Stimulated activated CD8-positive, alpha-beta memory T cell treated with anti-CD3 and anti-CD28 coated beads, Interleukin-2, amount 100 ng/mL, for 1 hour (primary cell): ENCODE measurements at places on chromosomes 6 and 20.

GRCh38 chr20:3875378-3875974, 13.7 kb upstream of the PANK2 start:
- DNase-seq, result no peak

DNA sequence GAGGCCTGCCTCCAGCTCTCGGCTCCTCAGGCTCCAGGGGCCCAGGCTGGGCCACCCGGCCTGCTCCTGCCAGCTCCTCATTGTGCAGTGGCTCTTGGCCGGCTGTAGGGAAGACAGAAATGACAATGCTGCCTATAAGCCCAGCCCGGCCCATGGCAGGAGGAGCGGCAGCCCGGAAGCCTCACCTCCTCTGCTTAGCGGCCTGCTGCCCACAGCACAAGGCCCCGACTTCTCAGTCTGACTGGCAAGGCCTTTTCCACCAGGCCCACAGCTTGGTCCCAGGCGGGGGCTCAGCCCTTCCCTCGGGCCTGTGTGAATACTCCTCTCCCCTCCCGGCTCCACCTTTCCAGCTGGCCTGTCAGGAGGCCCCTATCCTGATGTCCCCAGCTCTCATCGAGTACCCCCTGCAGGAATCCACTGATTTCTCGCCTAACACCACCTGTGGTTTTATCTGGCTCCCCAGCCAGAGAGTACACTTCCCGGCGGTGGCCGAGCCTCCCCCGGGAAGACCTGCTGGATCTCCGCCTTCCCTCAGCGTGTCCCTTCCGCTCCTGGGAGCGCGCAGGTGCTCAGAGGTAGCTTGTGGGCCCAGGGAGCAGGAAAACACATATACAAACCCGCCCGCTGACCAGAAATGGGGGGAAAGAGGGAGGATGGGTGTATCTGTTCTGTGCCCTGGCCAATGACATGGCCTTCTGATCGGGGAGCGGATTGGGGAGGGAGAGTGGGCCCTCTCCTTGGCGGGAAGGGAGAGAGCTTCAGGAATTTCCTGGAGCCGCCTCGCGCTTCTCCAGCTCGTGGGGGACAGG, 963 bp downstream of the DDRGK1 start:
- no peak for DNase-seq

GRCh38 chr6:166644681-166645080, 17.6 kb upstream of the RPS6KA2 start:
- DNase-seq, result no peak

DNA sequence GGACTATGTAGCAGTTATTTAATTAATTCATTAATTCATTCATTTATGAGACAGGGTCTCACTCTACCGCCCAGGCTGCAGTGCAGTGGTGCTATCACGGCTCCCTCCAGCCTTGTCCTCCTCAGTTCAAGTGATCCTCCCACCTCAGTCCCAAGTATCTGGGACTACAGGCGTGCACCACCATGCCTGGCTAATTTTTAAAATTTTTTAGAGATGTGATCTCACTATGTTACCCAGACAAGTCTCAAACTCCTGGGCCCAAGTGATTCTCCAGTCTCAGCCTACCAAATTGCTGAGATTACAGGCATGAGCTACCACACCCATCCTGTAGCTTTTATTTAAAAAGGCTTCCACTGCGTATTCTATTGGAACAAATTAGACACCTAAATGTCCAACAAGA, 23.4 kb downstream of the SRPK1 start:
- no peak for DNase-seq

- no peak for DNase-seq
These were observed 6.3 kb downstream of the BMP6 start for GRCh38 chr6:7732228-7732627.

DNA sequence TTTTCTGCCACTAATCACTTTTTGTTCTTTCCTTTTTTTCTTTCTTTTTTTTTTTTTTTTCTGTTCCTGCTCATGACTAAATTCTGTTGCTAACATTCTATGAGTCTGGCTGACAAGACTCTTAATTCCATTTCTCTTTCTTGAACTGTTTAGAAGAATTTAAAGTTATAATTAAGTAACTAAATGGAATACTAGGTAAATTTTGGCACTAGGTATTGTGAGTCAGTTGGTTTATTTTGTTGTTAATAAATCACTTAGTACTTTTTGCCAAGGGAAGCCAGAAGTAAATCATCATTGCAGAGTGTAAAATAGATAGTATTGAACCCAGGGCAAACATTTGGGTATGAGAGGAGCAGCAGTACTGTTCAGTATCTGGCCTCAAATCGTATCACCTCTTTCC, 42.0 kb upstream of the PRDM1 start:
- no peak for DNase-seq

- no peak for DNase-seq
These were observed 233.0 kb upstream of the CEP162 start for GRCh38 chr6:84460491-84460890.

- no peak for DNase-seq
These were observed 4.7 kb downstream of the ECT2L start for GRCh38 chr6:138800377-138801150.

DNA sequence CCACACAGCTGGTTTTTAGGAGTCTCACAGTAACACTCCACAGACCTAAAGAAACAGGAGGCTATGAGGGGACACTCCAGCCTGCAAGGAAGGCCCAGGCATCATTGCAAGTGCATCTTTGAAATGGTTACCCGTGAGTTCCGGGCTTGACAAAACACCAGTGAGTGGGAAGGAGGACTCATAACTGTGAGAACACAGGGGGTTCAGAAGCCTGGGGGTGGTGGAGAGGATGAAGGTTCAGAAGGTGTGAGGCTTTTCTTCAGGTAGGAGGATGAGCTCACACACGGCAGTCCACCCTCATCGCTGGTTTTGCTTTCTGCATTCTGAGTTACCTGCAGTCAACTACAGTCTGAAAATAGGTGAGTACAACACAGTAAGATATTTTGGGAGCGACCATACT, 39.9 kb downstream of the MAP7 start:
- no peak for DNase-seq

GRCh38 chr20:51383891-51384510, 158.5 kb downstream of the NFATC2 start:
- no peak for DNase-seq

DNA sequence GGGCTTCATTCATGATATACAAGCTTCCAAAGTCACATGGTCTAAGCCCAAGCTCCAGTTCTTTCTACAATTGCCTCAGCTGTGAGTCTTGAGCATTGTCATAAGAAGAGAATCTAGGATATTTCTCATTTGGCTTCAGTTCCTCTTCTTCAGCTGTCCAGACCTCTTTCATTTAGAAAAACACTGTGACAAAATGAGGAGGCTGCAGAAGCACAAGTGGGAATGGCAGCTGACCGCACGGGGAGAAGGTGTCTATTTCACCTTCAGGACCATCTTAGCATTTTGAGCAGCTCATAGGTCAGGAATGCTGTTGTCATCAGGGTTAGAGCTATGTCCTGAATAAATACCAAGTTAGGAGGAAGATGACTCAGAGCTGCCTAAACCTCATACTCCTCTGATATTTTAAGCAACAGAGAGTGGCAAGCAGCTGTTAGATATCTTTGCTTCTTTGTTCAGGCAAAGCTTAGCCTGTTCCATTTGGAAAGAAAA, 390.1 kb upstream of the CITED2 start:
- no peak for DNase-seq

- DNase-seq, result no peak
These were observed 22.0 kb downstream of the KIF13A start for GRCh38 chr6:17965397-17965796.

DNA sequence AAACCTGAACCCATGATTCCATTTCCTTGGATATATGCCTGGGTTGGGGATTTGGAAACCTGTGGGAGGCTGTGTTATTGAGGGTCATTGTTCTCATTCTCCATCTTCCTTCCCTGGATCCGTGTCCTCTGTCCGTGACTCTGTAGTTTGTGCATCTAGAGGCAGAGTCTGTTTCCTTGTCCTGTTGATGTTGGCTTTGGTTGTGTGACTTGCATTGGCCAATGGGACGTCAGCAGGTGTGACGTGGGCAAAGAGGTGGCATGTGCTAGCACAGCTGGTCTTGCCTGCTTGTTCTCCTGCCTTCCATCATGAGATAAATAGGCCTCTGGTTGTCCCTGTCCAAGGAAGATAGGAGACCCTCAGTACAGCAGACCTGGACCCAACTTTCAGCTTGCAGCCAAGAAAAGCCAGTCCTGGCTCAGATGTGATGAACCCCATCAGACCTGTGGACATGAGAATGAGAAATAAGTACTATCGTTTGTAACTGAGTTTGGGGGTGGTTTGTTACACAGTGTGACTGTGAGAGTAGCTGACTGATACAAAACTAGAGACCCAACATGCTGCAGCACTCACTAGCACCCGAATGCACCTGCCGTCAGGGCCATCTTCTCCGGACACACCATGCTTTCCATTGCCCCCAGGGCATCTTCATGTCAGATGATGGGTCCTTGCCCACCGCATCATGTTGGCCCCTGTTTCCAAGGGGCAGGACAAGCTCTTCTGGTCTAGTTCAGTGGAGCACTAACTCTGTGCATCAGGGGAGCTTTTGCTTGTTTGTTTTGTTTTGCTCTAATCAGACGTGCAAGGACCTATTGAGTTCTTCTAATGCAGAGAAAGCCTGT, 195.3 kb upstream of the SULF2 start:
- DNase-seq, result no peak

DNA sequence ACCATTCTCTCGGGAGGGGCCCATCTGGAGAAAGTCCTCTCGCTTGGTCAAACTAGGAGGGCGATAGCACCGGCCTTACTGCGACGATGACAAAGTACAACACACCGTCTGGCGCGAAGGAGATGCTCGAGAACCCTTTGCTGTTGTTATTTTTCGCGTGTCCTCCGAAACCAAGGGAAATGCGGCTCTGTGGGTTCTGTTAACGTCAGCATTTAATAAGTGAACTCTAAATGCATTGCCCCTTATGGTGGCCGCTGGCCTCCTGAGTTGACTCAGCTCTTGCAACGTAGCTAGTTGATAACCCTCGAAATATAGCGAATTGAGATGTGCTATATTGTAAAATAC, 577 bp upstream of the SCAND1 start:
- no peak for DNase-seq

GRCh38 chr6:145063091-145063490, 672.2 kb downstream of the EPM2A start:
- DNase-seq, result no peak

DNA sequence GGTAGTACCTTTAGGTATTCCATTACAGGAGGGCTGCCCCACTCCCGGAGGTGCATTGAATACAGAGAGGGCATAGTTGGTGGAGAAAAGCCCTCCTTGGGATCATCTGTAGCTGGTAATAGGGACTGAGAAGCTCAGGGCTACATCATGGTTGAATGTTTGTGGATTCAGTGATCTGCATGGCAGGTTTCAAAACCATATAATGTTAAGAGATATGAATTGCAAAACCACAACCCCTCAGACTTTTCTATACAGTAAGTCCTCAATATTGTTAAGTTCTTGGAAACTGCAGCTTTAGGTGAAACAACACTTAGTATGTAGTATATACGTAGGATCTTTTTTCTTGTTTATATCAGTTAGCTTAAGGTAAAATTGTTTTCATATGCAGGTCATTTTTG, 11.3 kb downstream of the TULP4 start:
- no peak for DNase-seq

- no peak for DNase-seq
These were observed 30.1 kb upstream of the SCP2D1 start for GRCh38 chr20:18783385-18783959.

DNA sequence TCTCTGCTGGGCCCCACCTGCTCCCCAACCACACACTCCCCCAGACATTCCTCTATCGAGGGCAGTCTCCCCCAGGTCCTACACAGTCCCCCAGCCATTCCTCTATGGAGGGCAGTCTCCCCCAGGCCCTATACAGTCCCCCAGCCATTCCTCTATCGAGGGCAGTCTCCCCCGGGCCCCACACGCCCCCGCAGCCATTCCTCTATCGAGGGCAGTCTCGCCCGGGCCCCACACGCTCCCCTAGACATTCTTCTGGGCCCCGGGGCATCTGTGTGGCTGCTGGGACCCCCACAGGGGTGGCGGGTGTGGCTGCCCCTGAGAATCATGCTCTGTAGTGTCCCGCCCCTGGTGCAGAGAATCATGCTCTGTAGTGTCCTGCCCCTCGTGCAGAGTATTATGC, 43.6 kb upstream of the BHLHE23 start:
- no peak for DNase-seq

GRCh38 chr6:26304213-26304796, 60.7 kb upstream of the BTN3A2 start:
- no peak for DNase-seq

DNA sequence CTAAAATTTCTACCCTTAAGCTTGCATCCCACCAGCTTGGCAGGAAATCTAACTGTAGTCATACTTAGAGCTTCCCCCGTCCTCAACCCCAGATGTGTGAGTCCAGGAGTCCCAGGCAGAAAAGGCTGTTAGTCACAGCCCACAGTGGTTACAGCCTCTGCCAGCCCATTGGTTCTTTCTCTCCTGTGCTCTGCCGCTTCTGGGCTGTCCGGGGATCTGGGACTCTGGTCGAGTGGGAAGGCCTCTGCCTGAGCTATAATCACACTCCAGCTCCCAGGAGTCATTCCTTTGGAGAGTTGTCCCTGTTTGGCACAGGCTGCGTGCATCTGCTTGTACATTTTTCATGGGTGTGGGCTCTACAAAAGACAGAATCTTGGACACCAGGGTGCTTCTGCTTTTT, 45.6 kb upstream of the FYN start:
- no peak for DNase-seq

DNA sequence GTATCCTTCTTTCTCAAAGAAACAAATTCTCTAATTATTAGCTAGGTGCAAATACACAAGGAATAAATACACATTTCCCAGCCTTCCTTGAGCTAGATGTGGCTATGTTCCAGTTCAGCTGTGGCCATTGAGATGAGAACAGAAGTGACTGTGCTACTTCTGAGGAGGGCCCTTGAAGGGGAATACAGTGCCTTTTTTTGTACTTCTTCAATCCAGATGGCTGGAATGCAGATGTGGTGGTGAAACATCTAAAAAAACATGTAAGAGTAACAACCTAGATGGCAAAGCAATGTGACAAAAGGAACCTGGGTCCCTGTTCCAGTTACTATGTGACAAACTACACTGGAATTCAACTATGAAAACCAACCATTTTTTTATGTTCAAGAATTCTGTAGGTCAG, 115.4 kb upstream of the DST start:
- DNase-seq, result no peak

DNA sequence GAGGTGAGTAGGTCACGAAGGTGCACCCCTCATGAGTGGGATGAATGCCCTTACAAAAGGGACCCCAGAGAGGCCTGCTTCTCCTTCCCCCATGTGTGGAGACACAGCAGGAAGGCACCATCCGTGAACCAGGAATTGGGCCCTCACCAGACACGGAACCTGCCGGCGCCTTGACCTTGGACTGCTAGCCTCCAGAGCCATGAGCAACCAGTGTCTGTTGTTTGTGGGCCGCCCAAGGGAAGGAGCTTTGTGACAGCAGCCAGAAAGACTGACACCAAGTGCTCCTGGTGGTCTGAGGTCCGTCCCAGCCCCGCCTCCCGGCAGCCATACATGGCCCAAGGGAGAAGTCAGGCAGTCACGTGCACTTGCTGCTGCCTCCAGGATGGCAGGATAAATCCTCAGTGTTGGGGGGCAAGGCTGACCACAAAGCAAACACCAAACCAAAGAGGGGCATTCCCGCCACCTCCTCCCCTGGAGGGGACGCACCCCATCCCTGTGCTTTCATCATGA, 29.3 kb downstream of the CDH4 start:
- DNase-seq, result no peak
